ENCODE measurements at places on chromosomes 2 and 18. TPM values are rescaled to one million over a fixed set of nuclear protein-coding genes. Genes with fewer than 3 reads are reported as not detected.
A peak's percentile ranks its signal among the peaks of the same experiment; 100 is the strongest.

DNA sequence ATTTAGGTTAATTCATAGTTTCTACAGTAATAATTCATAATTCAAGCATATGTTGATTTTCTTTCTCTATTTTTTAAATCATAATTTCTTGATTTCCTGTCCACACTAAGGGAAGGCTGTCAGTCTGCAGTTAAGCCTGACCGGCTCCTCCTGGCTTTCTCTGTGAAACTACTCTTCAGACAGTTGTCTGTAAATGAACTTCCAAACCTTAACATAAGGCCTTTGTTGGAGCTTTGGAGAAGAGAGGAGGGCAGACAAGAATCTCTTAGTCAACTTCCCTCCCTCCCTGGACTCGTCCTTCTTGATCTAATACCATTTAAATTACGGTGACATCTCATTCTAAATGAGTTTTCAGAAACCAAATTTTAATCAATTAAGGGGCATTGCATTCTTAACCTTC is 404.1 kb upstream of the ST6GAL2 start:
- no peak for DNase-seq

DNA sequence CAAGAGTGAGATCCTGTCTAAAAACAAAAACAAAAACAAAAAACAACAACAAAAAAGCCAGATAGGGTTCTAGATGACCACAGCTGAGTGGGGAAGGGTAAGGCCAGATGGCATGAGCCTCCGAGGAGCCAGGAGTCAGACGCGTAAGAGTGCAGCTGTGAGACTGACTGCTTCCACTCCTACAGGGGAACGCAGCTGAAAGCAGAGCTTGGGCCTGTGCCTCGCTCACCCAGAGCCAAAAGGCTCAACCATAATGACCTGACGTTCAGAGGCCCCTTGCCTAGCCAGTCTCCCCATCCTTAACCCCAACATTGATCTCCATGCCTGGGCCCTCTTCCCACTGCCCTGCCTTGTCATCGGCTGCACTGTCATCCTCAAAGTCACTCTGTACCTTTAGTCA is 26.5 kb upstream of the NCL start:
- DNase-seq: no peak

- DNase-seq: no peak
Measured at GRCh38 chr2:120432293-120432975, 86.5 kb downstream of the INHBB start.

DNA sequence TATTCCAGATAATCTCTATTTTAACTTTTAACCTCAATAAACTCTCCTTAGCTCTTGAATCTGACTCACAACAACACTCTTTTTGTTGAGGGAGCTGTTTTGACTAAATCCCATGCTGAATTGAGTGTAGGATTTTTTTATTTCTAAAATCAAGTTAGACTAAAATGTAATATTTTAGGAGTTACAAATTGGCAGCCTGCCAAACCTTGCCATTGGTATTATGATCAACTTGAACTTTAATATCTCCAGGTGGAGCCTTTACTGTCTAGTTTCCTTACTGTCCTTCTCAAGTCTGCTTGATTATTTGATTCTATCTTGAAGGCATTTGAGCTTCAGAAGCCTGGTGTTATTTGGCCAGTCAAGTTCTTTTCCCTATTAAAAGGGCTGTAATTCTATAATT is 8.7 kb downstream of the PIKFYVE start:
- DNase-seq: no peak

- no peak for DNase-seq
Measured at GRCh38 chr2:20356042-20356441, 5.4 kb upstream of the PUM2 start.

- DNase-seq: no peak
Measured at GRCh38 chr18:1037776-1038175, 133.1 kb downstream of the ADCYAP1 start.

DNA sequence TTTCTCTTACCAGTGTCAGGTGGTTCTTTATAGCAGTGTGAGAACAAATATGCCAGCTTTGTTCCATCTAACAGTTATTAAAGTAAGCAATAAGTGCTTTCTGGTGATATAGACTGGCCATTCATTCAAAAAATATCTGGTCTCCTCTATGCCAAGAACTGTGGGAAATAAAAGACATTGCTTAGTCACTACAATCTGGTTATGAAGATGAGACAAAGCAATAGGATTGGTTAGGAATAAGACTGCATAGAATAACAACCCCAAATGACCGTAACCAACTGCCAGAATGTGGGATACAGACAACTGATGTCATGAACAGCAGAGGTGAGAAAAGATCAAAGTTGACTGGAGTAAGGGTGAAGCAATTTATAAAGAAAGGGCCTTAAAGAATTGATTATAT is 83.8 kb downstream of the MBD2 start:
- no peak for DNase-seq

DNA sequence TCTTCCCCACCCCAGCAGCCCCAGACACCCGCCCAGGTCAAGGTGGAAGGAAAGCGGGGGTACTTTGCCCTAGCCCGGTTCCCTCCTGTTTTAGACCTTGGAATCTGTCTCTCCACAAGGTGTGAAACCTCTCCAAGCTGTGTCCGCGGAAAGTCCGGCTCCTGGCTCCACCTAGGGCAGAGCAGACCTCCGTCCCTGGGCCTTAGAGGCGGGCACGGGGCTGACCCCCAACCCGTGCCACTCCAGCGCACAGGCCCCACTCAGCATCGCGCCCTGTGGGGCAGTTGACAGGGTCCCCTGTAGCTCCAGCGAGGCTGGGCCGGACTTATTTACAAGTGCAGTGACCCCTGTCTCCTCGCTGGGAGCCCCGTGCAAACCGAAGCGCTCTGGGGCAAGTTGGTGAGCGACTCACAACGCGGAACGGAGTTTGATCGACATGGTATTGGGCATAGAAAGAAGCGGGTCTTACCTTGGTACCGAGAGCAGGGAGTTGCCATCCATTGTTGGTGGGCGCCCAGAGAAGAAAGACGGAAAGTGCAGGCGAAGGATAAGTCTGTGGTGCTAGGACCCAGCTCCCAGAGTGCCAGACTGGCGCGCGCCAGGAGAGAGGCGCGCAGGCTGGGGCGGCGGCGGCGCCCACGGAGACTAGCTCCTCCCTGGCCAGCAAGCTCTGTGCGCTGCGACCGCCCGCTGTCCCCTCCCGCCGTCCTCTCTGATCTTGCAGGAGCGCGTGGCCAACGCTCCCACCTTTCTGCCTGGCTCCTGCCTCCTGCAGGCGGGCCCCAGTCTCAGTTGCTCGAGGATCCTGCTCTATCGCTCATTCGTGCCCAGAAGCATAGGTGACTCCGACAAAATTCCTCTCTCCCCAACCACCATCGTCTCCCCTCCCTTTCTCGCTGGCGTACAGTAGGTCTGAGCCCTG is at the start of gene SPHKAP:
TSS of gene SPHKAP (minus strand) at position 590 of the 922 bp plus-strand sequence. CDS start at position 501, 89 bp downstream.
- DNase-seq: no peak

DNA sequence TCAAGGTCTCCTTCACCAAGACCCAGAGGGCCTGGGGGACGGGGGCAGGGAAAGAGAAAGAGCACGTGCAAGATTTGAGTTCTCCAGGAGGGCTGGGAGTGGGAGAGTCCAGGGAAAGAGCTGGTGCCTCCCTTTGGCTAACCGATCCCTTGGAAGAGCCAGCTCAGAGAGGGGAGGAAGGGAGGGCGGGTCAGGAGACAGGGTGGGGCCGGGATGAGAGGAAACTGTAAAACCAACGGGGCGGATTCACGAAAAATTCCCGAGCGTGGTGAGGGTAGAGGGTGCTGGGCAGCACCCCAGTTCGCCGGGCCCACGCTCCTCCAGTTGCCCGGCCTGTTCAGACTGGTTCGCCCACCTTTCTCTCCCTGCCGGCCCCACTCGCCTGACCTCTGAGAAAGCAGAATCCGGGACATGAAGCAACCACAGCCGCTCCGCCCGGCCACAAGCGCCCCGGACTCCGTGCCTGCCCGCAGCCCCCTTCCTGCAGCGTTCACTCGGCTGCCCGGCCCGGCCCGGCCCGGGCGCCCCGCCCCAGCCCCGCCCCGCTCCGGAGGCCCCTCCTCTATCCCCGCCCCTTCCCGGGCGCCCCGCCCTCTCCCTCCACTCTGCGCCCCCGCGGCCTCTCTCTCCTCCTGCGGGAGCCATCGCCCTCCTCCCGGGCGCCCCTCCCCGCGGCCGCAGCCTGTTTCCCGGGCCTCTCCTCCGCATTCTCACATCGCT is 230.9 kb upstream of the SMAD2 start:
- DNase-seq: peak; percentile 77

DNA sequence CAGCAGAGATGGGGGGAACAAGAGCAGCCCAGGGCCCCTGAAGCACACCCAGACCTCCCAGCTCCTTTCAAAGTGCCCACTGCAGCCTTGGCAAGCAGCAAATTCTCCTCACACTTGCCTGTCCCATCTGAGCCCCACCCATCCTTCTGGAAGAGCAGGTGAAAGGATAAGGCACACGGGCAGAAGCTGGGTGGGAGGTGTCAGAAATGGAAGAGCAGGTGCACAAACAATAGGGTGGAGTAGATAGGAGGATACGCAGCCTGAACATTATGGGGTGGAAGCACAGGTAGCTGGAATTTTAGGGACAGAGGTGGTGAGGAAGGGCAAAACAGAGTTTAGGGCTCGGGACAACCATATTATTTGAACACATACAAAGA is 69.2 kb downstream of the TNS1 start:
- DNase-seq: no peak

- DNase-seq: no peak
Measured at GRCh38 chr2:221461901-221462300, 110.2 kb downstream of the EPHA4 start.

GRCh38 chr2:29430382-29431112 is 315.3 kb downstream of the CLIP4 start:
- no peak for DNase-seq

GRCh38 chr2:525611-526010 is 151.6 kb downstream of the TMEM18 start:
- no peak for DNase-seq

GRCh38 chr2:115427436-115427835 is 985.0 kb downstream of the DPP10 start:
- DNase-seq: no peak

DNA sequence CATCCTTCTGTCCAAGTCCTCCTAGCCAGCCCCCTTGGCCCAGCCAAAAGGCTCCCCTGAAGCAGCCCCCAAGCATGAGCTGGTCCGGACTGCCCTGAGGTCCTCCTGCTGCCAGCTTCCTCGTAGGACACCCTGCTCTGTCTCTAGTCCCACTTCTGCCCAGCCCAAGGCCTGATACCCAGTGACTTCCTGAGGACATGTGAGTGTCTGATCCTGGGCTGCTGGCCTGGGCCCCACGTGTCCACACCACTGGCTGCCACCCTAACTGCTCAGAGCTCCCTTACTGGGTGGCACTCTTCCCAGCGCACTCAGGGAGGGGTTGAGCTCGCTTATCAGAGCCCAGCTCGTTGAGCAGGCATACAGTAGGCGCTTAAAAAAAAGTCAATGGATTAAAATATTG is 34.4 kb upstream of the PDIA6 start:
- no peak for DNase-seq

DNA sequence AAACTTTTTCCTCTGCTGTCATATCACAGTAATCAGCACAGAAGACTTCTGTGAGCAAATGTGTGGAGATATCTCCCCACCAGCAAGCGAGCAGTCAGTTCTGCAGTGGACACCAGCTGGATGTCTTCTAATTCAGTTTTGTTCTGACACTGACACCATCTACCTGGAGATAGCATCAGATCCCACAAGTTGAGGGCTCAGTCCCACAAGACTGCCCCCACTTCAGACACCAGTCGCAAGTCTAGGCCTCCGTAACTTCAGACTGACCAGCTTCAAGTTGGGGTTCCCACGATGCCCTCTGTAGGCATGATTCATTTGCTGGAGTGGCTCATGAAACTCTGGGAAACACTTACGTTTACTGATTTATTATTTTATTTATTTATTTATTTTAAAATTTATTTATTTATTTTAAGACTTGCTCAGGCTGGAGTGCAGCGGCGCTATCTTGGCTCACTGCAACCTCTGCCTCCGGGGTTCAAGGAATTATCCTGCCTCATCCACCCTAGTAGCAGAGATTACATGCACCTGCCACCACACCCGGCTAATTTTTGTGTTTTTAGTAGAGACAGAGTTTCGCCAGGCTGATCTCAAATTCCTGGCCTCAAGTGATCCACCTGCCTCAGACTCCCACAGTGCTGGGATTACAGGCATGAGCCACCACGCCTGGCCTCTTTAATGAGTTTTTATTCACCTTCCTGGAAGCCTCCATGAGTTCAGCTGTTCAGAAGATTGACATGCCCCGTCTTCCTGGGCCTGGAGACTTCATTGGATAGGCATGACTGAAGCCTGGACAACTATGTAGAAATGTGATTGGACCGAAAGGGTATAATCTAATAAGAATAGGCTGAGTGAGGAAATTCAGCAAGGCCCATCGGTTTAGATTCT is 55.7 kb downstream of the PAPOLG start:
- no peak for DNase-seq

GRCh38 chr2:118250463-118250862 is 162.2 kb downstream of the INSIG2 start:
- DNase-seq: no peak

DNA sequence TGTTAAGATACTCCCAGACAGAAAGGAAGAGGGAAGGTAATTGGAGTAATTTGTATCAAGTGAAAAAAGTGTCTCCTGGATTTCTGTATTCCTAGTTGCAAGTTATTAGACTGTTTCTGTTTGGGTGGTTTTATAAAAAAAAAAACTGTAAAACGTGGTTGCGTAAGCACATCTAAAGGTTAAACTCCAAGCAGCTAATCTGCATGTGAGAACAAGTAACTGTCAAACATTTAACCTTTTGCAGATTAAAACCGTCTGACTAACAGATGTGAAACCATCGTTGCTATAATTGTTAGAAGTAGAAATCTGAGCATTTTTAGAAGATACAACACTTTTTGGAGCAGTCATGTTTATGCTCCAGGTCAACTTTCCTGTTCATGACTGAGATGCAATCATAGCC is 72.3 kb downstream of the AFF3 start:
- DNase-seq: no peak

GRCh38 chr2:46101557-46102220 is 195.5 kb upstream of the EPAS1 start:
- no peak for DNase-seq

GRCh38 chr2:240149943-240150784 is 9.7 kb upstream of the OTOS start:
- no peak for DNase-seq

- DNase-seq: no peak
Measured at GRCh38 chr2:224948859-224949258, 93.4 kb downstream of the DOCK10 start.

Gene THSD7B
- polyA plus RNA-seq: 3.4 TPM

Gene GLI2
- 34.8 TPM for polyA plus RNA-seq

Gene PLGLB1
- polyA plus RNA-seq: 21.8 TPM

Gene ONECUT2
- polyA plus RNA-seq: 0.10 TPM

Gene LYPD1
- polyA plus RNA-seq: 93.8 TPM

Gene SLC35F6
- polyA plus RNA-seq: 19.1 TPM

Gene PECR
- 52.2 TPM for polyA plus RNA-seq

Gene TRMT61B
- 23.5 TPM for polyA plus RNA-seq

Gene LOXL3
- 9.8 TPM for polyA plus RNA-seq

Gene GKN2
- not detected for polyA plus RNA-seq

Gene UGT1A3
- polyA plus RNA-seq: not detected

Gene CPLX4
- 0.27 TPM for polyA plus RNA-seq

Gene CLHC1
- polyA plus RNA-seq: 27.9 TPM

All from left renal pelvis (tissue), 4 donors.